Muscle of leg (tissue), 16 donors: ENCODE measurements at places on chromosomes 5 and 9.

- DNase-seq: no peak
Observed at GRCh38 chr5:32692036-32692746, 18.9 kb upstream of the NPR3 start.

GRCh38 chr5:79456400-79456799, 57.5 kb downstream of the HOMER1 start:
- no peak for DNase-seq

- DNase-seq: no peak
Observed at GRCh38 chr5:4625206-4625896, 514.8 kb upstream of the ADAMTS16 start.

DNA sequence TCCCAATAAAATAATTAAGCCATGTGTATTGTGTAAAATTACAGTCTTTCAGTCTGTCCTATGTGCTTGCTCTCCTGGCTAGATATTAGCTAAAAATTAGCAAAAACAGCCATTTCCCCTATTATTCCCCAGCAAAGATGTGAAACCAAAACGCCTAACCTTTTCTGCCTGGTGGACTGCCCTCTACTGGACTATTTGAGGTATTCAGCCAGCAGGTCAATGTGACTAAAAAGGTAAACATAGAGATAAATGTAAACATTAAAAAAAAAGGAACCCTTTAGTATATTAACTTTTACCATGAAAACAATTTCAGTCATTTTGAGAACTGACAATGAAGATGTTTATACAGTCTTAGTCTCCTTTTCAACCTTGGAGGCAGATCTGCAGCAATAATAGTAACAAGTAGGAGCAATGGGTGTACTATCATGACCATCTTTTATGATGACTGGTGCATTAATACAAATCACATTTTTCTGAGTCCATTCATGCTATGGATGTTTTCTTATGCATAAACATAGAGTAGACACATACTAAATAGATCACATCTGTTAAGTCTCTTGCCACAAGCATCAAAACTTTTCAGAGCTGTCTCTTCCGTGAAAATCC, 10.1 kb downstream of the ATG12 start:
- DNase-seq: peak; percentile 62

DNA sequence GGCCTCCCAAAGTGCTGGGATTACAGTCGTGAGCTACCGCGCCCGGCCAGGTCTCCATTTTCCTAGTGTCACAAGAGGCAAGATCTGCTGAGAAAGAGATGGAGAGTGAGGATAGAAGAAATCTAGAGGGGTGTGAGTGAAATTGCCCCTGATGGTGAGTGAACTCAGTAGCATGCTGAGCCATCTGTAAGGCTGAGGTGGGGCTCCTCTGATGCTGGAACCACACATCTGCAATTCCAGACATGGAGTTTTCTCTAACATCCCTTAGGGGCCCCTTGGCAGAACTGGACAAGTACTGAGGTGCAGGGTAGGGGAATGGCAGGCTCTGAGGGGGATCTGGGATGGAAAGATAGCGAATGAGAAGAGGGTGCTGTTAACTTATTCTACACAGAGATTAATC, 72.0 kb upstream of the FER start:
- no peak for DNase-seq

DNA sequence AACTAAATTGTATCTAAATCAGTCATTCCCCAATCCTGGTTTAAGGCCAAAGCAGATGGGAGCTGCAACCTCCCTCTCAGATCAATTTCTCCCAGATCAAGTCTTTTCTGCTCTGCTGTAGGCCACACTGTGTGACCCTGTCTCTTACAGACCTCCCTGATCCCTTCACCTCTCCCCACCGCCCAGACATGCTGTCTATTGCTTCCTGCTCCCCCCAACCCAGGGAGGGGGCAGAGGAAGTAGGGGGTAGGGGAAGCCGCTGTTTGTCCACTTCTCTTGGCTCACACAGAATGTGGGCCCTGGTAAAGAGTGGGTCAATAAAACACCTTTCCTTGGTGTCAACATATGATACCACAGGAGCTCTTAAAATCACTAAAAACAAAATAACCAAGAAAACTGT, 226.3 kb downstream of the ENC1 start:
- no peak for DNase-seq

- DNase-seq: no peak
Observed at GRCh38 chr9:109794361-109795012, 14.5 kb downstream of the PALM2AKAP2 start.

DNA sequence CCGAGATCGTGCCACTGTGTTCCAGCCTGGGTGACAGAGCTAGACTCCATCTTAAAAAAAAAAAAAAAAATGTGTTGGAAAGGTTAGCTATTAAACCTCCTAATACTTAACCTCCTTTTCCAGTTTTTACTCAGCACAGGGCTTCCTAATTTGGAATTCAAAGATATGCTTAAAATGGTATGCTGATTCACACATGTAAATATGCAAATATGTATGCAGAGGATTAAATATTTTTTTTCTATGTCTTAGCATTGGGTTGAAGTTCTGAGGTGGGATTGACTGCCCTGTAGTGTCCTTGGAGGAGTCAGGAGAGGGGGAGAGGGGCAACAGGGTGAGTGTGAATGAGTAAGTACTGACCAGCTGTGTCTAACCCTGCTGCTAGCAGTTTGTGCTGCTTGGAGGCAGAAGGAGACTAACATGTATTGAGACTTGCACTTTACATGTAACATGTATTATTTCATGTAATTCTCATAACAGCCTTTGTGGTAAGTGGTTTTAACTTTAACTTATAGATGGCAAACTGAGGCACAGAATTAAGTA, 63.2 kb downstream of the SLC44A1 start:
- no peak for DNase-seq

DNA sequence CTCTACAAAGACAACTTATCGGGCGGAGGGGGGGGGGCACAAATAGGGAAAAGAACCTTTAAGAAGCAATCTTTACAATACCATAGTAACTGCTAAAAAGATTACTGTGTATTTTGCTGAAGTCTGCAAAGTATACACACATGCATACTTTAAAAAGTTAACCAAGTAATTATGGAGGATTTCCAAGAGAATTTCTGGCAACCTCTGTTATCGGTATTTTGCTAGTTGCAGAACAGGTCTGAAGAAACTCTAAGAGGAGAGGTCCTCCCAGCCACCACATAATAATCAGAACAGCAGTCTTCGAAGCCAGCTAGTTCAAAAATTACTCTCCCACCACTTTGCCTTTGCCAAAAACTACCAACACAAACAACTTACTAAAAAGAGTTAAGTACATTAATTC, 56.1 kb downstream of the UBAP2 start:
- DNase-seq: peak; percentile 36

- no peak for DNase-seq
Observed at GRCh38 chr5:136007271-136007670, 21.5 kb upstream of the TGFBI start.

- DNase-seq: no peak
Observed at GRCh38 chr9:126170286-126170823, 156.3 kb upstream of the MVB12B start.

DNA sequence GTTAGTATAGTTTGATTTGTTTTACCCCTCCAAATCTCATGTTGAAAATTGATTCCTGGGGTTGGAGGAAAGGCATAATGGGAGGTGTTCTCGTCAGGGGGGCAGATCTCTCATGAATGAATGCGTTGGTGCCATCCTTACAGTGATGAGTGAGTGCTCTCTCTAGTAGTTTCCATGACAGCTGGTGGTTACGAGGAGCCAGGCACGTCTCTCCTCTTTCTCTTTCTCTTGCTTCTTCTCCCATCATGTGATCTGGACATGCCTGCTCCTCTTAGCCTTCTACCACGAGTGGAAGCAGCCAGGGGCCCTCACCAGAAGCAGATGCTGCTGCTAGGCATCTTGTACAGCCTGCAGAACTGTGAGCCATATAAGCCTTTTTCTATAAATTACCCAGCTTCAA, 454.1 kb downstream of the EFNA5 start:
- no peak for DNase-seq

DNA sequence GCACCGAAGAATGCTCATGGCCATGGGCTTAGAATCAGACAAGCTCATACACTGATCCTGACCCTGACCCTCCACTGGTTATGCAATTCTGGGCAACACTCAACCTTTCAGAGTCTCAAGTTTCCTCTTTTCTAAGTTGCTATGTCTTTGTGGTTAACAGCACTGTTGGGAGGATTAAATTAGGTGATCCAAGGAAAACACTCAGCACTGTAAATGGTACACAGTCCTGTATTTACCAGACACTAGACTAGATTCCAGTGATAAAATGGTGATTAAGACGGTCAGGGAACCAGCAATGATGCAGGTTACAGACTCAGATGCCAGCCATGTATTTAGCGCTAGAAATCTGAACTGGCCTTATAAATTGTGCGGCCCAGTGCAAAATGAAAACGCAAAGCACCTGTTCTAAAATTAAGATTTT, 8.1 kb downstream of the ARL15 start:
- DNase-seq: no peak

GRCh38 chr9:36517131-36517530, 55.6 kb upstream of the MELK start:
- DNase-seq: no peak

GRCh38 chr9:33718987-33719386, 76.4 kb upstream of the PRSS3 start:
- DNase-seq: peak; percentile 47

GRCh38 chr5:95713960-95714710, 17.0 kb upstream of the RHOBTB3 start:
- DNase-seq: no peak

GRCh38 chr5:5178136-5178535, 38.0 kb downstream of the ADAMTS16 start:
- DNase-seq: no peak

- DNase-seq: peak; percentile 85
Observed at GRCh38 chr9:130260816-130261765, 4.5 kb upstream of the HMCN2 start.
